CD4-positive, alpha-beta T cell treated with Interleukin-6 at 100 ng/mL for 8 hours (primary cell): ENCODE measurements at places on chromosomes 5 and 9.

DNA sequence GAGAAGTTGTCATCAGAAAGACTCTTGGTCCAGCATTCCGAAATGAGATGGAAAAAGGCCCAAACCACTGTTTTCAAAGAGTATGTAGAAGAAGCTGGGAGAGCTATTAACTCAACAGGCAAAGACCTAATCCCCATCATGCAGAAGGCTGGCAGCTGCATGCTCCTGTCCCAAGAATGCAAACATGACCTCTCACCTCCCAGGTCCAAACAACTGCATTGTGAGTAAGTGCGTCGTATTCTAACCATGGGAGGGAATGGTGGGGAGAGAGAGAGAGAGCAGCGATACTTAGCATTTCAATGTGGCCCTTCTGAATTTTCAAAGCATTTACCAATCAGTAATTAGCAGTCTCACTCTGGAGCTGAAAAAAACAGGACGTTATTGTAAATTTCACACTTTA, 27.6 kb downstream of the TRPC7 start:
- no peak for DNase-seq

GRCh38 chr5:144122081-144122480, 48.4 kb downstream of the YIPF5 start:
- no peak for DNase-seq

DNA sequence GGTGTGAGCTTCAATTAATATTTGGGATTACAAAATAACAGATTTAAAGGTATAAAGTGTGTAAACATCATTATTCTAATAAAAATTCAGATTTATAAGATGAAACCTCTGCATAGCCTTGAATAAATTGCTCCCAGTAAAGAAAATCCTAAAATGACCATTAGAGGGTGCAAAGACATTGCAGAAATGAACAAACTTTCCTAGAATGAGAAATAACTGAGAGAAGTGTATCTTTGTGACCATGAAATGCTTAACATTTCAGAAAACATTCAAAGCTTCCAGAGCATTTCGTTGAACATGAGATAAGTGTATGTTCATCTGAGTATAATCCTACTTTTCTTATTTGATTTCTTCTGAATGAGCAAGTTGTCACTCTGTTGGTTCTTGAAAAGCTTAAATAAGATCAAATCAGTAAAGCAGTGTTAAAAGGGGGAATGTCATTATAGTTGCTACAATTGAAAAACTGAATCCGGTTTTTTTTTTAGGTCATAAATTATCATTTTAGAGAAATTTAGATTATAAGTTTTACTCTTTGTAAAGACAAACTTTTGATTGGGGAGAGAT, 24.7 kb upstream of the NUDT12 start:
- DNase-seq, result no peak

GRCh38 chr5:32280656-32281081, 32.1 kb downstream of the MTMR12 start:
- DNase-seq, result no peak

DNA sequence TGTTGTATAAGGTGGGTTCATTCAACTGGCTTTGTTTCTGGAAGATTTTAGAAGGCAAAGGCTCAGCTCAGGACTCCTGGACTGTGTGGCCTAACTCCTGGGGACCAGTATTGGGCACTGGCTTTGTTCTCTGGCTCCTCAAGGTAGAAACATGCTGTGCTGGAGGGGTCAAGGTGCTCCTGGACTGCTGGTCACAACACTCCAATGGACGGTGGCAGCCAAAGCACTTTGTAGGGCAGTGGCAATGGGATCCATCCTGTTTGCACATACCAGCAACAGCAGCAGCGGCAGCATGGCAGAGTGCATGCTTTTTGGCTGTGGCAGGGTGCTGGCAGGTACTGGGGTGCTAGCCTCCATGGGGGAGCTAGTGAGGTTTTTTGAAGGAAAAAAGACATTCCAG, 65.3 kb downstream of the SLCO6A1 start:
- no peak for DNase-seq

DNA sequence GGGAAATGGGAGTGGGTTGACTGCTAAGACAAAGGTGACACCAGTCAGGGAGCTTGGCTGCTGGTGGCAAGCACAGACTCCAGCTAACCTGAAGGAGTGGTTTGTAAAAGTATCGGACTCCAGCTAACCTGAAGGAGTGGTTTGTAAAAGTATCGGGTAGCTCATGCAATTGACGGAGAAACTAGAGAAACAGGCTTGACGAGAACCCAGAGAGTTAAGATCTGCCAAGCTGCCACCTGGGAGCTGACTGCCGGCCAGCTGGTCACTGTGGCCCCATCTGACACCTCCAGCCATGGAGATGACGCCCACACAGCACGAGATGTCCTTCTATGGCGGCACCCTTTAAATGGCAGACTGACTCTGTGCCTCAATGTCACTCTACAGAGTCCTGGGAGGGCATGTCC, 28.3 kb upstream of the CRB2 start:
- no peak for DNase-seq

DNA sequence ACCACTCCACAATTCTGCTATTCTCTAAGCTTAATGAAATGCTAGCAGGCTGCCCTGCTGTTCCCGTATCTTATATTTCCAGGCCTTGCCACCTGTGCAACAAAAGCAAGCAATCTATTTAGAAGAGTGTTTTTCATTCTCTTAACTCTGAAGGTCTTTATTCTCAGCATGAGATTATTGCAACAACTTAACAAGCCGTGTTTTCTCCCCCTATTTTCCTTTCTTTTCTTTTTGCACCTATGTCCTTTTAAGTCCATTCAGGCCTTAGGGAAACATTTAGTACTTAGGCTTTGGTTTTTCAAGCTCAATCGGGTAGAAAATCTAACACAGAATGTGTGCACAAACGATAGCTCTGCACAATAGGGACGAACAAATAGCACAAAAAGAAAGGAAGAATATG, 89.6 kb upstream of the DMRTA1 start:
- DNase-seq, result no peak

DNA sequence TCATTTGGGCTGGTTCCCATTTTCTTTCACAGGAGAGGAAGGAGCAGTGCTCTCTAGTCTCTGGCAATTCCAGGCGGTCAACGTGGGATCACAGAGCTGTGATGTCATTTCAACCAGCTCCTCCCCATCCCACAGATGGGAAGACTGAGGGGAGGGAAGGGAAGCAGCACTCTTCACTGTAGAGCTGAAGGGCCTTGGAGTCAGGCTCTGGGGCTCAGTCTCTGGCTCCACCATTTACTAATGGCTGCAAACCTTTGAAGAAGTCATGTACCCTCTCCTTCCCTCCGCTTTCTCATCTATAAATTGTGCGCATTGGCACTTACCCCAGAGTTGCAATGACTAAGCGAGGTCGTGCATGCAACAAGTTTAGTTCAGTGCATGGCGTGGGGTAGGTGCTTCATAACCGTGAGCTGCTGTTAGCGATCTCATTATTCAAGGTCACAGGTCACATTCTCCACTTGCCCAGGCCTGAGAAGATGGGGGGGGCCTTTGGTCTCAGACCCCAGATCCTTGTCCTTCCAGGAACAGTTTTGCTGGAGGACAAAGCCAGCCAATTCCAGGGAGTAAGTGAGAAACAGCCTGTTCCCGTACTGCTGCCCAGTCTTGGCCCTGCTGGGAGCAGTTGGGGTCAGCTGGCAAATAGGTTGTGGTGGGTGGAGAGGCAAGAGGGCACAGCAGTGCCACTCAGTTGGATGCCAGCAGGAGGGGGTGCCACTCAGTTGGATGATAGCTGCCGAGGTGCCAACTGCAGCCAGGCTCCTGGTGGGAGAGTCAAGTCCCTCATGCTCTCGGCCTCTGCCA, 136.7 kb downstream of the RGS3 start:
- no peak for DNase-seq

DNA sequence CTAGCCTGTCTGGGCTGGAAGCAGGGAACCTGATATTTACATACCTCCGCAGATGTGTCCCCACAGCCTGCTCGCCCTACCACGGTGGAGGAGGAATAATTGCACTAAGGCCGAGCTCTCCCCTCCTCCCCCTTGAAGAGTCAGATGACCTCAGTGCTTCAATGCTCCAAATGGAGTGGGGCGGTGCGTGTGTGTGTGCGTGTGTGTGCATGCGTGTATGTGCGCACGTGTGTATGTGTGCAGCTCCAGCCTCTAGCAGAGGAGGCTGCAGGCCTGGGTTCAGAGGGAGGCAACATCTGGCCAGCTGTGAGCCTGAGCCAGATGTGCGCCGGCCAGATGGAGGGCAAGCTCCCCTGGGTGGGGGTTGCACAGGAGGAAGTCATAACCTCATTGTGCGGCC, 90.5 kb downstream of the NRG2 start:
- no peak for DNase-seq

- no peak for DNase-seq
Observed at GRCh38 chr5:57824623-57825022, 342.0 kb upstream of the ACTBL2 start.

- DNase-seq, result no peak
Observed at GRCh38 chr9:127500399-127500798, 49.1 kb downstream of the LRSAM1 start.

DNA sequence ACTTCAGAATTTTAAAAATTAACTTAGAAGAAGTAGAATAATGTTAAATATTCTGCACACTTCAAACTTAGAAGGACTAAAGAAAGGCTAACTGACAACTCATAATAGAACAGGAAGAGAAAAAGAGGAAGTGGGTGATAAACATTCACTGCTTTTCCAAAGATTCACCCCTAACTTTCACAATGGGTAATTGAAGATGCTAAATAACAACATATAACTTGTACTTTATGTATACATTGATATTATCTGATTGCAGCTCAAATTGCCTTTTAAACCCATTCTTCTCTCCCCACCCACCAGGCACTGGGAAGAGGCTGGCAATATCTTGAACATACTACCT, 376.6 kb downstream of the EFNA5 start:
- DNase-seq, result no peak
